ENCODE measurements at places on chromosomes 3 and 15.

GRCh38 chr15:88307344-88307743 lies 50.8 kb upstream of the NTRK3 start:
- no peak for DNase-seq

- no peak for DNase-seq
Observed at GRCh38 chr3:108546247-108546646, 35.9 kb upstream of the MYH15 start.

DNA sequence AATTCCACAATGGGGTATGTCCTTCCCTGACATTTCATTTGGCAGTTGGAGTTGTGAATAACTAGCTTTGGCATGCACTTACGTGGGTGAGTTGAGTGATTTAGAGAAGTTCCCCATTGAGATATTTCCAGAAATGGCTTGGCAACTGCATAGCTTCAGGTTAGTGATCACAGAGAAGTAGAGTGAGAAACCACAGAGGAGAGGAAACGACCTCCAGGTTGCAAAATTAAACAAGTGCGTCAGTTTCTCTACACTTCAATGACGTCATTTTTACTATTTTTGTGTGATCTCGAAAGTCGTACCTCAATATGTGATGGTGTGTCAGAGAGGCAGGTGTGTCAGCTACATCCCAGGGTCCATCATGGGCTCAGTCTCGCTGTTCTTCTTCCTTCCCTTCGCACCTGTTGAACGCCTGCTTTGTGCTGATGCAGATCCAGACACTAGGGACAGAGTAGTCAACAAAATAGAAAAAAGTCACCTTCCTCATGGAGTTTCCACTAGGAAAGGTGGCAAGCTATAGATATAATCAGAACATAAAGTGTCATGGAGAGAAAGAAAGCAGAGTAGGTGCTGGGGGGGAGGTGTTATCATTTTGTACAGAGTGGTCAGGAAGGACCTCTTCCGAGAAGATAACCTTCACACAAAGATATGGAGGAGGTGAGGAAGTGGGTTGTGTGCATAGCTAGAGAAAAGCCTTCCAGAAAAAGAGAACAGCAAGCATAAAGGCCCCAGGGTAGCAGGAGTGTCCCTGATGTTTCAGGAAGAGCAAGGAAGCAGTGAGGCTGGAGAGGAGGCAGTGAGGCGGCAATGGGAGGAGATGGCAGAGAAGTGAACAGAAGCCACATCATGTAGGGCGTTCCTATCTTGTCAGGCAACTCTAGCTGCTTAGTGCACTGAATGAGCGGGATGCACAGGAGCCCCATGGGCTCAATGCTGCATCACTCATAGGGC lies 75.6 kb downstream of the MCTP2 start:
- DNase-seq, result no peak

DNA sequence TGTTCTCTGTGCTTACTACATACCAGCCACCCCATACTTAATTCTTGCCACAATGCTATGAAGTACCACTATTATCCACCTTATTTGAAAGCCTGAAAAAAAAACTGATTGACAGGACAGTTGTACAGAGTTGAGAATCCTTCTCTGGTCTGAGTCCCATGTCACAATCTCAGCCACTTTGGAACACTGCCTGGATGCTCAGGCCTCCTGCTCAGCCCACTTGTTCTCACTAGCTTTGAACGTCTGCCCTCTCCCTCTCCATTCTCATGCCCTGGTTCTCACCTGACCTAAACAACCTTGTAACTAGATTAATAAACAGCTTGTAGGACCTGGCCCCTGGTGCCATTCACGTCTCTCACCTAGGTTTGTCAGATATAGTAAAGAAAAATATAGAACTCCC lies 53.9 kb downstream of the TRIM69 start:
- DNase-seq, result no peak

DNA sequence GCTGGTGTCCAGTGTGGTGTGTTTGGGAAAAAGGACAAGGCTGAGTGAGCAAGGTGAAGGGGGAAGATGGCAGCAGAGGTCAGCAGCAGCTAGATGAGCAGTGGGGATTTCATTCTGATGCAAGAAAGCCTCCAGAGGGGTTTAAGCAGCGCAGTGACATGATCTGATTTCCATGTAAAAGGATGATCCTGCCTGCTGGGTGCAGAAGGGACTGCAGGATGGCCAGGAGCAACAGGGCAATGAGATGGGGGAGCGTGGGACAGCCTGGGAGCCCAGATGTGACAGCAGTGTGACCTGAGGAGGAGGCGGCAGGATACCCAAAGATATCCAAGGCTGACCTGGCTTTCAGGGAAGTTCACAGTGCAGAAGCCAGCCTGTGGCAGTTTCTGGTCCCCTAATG lies 6.1 kb downstream of the WNT7A start:
- no peak for DNase-seq

DNA sequence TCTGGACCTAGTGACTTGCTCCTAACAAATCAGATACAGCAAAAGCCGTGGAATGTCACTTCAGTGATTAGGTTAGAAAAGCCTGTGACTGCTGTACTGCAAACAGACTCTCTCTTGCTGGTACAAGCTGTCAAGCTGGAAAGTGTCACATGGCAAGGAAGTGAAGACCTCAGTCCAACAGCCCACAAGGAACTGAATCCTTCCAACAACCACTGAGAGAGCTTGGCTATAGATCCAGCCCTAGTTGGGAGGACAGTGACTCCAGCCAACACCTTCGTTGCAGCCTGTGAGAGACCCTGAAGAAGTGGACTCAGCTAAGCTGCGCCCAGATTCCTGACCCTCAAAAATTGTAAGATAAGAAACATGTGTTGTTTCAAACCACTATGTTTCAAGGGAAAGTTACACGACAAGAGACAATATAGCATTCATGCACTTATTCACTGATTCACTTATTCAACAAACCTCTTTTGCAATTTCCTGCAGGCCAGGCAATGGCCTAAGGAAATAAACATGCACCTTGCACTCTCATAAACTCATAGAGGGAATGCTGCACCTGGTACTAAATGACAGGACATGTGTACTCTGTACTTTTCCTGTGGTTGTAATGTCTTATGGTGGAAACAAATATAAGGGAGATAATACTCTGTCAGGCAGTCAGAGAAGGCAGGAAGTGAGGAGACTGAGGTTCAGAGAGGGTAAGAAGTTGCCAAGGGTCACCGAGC lies 142.9 kb downstream of the CADPS start:
- DNase-seq, result no peak

DNA sequence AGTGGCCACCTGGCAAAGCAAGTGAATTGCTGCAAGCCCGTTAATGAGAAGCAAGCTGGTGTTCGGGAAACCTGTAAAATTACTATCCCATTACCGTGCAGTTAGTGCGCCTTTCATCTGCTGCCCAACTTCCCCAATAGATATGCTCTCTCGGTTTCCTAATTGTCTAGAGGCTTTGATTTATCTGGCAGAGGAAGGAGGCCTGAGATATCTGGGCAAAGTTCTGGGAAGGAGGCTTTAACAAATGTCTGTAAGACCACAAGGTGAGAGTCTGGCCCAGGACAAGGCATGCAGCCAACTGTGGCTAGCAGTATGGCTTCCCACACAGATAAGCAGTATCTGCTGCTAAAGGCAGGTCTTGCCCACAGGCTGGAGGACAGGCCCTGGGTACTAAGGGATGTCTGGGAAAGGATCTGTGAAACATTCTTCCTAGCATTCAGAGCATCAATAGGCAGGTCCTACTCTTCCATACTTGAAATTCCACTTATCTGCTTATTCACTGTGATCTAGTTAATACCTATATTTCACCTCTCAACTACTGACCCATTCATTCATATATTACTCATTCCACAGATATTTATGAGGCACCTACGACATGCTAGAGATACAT lies 130.0 kb upstream of the SLC2A2 start:
- DNase-seq, result no peak

GRCh38 chr15:67109141-67110034 lies 44.0 kb downstream of the SMAD3 start:
- DNase-seq, result no peak

DNA sequence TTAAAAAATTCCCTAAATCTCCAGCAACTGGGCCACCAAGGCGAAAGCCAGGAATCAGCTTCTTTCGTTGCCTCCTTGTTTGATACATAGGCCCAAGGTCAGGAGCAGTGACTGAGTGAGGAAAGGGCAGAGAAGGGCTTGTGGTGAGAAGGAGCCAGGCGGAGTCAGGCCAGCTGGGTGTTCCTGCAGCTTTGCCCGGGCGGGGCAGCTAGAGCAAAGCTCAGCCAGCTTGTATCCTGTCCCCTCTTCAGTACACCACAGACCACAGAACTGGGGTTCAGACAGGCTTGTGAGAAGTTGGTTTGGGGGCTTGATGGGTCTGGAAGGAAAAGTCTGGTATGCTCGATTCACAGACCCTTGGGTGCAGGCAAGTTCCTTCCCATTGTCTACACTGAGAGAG lies 52.6 kb downstream of the CCK start:
- DNase-seq, result no peak

- DNase-seq, result no peak
Observed at GRCh38 chr15:70202756-70203155, 105.0 kb upstream of the TLE3 start.

- DNase-seq, result no peak
Observed at GRCh38 chr15:89117790-89118189, 29.5 kb downstream of the ABHD2 start.

GRCh38 chr15:85685356-85685755 lies 109.4 kb downstream of the KLHL25 start:
- no peak for DNase-seq

GRCh38 chr3:155323063-155323666 lies 29.7 kb upstream of the STRIT1 start:
- DNase-seq, result peak; percentile 82

DNA sequence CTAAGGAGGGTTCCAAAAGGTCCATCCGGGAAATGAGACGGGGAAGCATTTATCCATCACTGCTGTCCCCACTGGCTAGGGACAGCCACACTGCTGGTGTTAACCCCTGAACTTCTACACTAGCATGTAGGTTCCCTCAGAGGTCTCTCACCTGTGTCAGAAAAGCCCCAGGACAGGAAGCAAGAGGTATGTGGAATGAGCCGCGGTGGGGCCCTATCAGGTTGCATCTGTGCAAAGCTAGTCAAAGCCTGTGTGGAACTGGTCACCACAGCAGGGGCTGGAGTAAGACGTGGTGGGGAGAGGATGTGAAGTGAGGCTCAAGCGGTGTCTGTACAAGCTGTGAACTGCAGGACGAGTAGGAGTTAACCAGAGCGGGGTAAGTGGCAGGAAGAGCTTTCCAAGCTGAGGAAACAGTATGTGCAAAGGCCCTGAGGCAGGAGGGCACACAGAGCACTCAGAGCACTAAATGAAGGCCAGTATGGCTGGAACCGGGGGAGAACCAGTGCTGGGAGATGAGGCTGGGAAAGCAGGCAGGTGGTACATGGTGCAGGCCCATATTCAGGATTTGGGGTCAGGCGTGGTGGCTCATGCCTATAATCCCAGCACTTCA lies 57.8 kb downstream of the MEGF11 start:
- DNase-seq, result no peak

- DNase-seq, result peak; percentile 83
Observed at GRCh38 chr15:33152502-33153109, 41.9 kb downstream of the FMN1 start.

- DNase-seq, result no peak
Observed at GRCh38 chr3:194928227-194928626, 242.5 kb downstream of the FAM43A start.

DNA sequence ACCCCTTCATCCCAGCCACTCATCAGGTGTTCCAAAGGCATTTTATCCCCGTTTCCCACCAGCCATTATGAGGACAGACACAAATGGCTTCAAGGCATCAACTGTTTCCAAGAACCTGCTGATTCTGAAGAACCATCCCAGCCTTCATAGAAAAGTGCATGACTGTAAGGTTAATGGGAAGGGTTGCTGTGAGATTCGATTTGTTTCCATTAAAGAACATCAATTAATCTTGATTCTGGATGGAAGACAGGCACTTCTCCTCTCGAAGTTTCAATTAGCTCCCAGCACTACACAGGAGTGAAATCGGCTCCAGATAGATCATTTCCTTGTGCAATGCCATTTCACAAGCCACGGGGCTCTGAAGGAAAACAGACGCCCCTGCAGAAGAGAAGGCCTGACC lies 25.8 kb downstream of the SRGAP3 start:
- DNase-seq, result no peak

GRCh38 chr3:160501325-160501724 lies 51.7 kb upstream of the TRIM59 start:
- DNase-seq, result no peak

DNA sequence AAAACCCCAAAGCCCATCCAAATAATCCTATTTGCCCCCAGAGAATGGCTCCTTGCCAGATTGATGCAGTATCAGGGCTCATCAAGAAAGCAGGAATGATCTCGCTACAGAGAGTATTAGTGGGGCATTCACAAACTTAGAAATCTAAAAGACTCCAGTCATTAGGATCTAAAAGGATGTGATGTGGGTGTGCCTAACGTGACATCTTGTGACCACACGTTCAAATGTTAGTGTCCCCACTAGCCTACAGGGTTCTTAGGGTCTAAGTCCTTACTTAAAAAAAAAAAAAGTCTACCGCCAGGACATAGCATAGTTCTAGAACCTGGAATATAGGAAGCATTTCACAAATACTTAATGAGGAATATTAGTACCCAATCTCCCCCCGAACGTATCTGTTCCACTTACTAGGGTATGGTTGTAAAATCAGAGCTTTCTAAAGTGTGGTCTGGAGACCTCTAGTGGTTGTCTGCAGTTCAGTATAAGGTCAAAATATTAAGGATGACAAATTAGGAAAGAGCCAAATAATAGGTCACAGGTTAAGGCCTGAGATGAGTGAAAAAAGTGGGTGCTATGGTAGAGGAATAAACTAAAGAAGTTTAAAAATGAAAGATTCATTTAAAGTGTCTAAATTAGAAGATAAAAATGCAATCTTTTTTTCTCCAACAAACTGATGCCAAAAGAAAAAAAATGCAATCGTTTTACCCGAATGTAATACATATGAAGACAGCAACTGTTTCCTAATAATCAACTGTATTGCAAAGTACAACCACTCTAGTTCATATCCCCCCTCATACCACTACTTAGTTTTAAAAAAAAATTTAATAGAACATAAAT lies 4.2 kb upstream of the CHRM5 start:
- no peak for DNase-seq

DNA sequence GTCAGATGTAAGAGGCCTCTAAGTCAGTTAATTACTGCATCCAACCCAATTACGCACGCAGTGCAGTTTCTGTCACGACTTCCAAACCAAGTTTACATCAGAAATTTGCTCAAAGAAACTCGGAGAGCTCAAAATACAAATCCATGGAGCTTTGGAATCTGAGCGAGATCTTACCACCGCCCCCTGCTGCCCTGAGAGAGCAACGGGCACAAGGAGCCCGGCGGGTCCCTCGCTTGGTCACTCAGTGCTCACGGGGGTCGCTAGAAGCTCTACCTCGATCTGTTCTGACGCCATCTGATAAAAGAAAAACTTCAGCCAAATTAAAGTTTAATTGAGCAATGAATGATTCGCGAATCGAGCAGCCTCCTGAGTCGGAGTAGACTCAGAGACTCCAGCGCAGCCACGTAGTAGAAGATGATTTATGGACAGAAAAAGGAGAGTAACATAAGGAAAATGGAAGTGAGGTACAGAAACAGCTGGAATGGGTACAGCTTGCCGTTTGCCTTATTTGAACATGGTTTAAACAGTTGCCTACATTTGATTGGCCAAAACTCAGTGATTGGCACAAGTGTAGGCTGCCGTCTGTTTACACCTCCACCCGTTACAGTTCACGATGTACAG lies 232.7 kb upstream of the ATP10A start:
- DNase-seq, result no peak

GRCh38 chr3:172124271-172124670 lies 84.9 kb downstream of the FNDC3B start:
- no peak for DNase-seq

- DNase-seq, result no peak
Observed at GRCh38 chr3:65662095-65662494, 376.6 kb downstream of the MAGI1 start.

GRCh38 chr3:16388850-16389441 lies 123.9 kb downstream of the OXNAD1 start:
- no peak for DNase-seq

GRCh38 chr3:188602111-188602510 lies 448.2 kb downstream of the LPP start:
- DNase-seq, result no peak
